ENCODE measurements at places on chromosomes 12 and 14.

- DNase-seq, result peak; percentile 41
Observed at GRCh38 chr12:32390572-32391219, 8.7 kb upstream of the FGD4 start.

DNA sequence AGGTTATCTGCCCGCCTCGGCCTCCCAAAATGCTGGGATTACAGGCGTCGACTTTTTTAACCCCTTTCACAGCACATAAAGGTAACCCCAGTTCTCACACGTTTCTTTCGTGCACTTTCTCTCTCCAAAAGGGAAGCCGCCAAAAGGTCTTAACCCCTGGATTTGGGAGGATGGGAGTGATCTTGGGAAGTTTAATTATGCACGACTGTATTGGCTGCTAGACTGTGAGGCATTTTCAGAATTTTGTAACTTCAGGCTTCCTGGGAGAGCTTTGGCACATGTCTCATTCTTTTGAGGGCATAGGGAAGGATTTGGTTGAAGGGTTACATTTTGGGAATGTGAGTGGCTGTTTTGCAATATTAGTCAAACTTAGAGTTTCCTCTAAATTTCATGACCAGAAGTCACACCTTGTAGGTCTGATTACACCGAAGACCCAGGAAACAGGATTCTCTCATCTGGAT is 1.4 kb upstream of the SMARCC2 start:
- no peak for DNase-seq

- DNase-seq, result no peak
Observed at GRCh38 chr14:87756661-87757060, 236.3 kb downstream of the GALC start.

GRCh38 chr14:55731881-55732498 is 152.0 kb downstream of the KTN1 start:
- peak; percentile 47 for DNase-seq

DNA sequence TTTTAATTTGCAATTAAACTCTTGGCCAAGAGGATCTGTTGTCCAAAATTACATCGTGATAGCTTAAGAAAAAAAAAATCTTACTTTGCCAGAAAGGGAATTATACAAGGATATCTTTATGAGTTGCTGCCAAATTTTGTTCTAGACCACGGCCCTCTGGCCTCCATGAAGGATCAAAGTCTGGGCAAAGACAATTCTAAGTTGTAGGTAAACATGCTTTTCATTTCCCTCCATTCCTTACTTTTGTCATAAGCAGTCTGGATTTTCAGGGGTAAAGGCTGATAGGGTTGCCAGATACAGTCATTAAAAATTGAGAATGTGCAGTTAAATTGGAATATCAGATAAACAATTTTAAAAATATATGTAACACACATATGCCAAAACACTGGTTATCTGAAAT is 135.1 kb downstream of the MON2 start:
- no peak for DNase-seq

DNA sequence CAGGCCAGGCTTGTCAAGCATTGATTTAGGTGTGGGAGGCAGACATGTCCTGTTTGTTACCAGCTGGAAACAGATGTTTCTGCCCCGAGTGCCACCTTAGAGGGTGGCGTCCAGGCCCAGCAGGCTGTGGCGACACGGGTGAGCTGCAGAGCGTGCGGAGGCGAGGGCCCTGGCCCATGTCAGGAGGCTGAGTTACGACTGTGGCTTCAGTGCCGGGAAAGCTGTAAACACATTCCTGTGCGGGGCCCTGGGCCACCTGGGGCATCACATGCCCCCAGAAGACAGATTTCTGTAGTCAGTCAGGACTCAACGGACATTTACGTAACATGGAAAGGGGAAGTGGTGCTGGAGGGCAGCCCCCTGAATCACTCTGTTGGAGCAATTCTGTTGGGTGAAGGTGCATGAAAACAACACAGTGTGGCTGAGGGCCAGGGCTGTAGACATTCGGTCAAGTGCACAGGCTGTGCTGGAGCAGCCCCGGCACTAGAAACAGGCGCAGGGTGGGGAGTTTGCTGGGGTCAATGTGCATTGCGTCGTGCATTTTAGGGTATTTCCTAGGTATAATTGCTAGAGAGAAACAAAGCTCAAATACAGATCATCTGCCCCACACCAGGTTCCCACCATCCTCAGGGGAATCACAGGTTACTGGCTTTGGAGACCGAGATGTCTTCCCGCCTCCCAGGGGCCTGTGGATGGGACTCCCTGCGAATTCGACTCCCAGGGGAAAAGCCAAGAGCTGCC is 291.8 kb downstream of the TMEM121 start:
- no peak for DNase-seq

GRCh38 chr14:63564318-63564717 is 21.1 kb upstream of the PPP2R5E start:
- no peak for DNase-seq

- DNase-seq, result peak; percentile 88
Observed at GRCh38 chr14:50830932-50831725, at the start of gene NIN. Gene NIN (minus strand): TSS chr14:50831162. CDS start chr14:50822056, 9,106 bp downstream.

DNA sequence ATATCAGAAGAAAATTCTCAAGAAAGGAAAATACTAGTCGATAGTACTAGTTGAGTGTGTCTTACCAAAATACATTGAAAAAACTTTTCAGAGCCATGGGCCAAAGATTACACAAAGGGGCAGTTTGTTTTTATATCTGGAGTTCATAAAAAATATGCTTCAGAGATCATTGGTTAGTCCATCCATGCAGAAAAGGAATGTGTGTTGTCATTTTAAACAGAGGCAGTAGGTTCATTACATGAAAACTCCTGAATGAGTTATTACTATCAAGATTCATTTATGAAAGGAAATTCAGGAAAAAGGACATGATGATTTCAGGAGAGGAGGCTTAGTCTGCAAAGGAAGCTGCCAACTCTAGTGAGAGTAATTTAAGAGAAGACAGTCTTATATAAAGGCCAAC is 354.8 kb downstream of the AEBP2 start:
- DNase-seq, result no peak

DNA sequence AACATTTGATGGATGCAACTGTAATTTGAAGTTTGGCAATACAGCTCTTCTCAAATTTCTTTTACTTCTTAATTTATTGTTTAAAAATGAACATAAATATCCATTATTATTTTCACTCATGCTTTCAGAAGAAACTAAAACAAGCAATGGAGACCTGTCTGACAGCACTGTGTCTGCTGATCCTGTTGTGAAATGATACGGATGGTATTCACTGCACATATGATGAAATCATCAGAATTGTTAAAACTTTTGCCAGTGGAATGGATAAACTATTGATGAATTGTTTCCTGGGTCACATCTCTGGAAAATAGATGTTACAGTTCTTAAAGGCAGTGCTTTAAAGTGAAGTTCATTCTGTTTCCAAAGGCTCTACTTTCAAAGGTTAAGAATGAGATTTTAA is 59.2 kb downstream of the WASHC4 start:
- peak; percentile 29 for DNase-seq

- peak; percentile 27 for DNase-seq
Observed at GRCh38 chr14:64465831-64466554, 694 bp downstream of the AKAP5 start.

DNA sequence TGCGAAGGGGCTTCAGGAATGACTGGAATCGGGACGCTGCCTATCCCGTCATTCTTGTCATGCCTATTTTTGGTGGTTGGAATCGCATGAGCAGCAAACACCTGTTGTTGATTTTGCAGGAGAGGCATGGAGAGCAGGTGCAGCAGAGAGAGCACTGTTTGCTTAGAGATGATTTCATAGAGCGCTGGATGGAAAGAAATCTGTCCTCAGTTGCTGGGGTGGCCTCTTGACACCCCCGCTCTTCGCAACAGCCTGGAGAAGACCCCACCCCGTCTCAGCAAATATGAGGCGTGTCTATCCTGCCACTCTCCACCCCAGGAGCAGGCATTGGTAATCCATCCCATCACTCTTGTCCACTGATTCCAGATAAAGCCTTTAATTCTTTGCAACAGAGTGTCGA is 19.3 kb upstream of the NCOR2 start:
- DNase-seq, result no peak

DNA sequence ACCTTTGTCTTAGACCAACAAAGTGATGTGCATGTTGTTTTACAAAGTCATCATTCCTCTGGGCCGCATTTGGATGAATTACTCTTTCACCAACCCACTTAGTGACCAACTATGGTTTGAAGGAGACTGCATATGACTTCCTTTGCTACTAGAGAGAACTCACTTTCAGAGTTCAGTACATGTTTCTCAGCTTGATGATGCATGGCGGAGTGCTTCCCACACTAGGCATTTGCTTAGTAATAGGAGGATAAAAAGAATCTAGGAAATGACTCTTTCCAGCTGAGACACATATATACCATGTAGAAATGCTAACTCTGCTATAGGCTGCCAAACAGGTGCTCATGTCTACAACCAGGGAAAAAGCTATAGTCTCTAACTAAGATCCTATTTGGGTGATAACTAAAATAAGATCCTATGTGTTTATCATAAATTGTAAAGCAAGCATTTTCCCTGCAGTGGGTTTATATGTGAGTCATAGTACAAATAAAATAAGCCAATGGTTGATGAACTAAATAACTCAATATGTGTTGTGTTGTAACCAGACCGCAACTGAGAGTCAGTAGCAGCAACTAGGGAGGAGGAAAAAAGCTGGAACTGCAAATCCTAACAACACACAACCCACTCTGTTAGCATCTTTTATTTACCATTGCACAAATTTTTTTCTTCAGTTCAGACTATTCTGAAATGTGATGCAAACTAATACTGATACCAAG is 87.2 kb downstream of the TSPAN8 start:
- no peak for DNase-seq

- no peak for DNase-seq
Observed at GRCh38 chr14:22907429-22907828, 11.5 kb downstream of the RBM23 start.
